CD4-positive, alpha-beta memory T cell (primary cell): ENCODE measurements at places on chromosomes 6 and 20.
A peak's percentile ranks its signal among the peaks of the same experiment; 100 is the strongest.

- peak; percentile 74 for DNase-seq
Measured at GRCh38 chr20:57620274-57620990, at the start of gene ZBP1. ZBP1 (minus strand) TSS chr20:57620426; CDS start chr20:57620295, 131 bp downstream.

GRCh38 chr20:62984666-62985443 lies 21.9 kb downstream of the BHLHE23 start:
- DNase-seq: no peak

DNA sequence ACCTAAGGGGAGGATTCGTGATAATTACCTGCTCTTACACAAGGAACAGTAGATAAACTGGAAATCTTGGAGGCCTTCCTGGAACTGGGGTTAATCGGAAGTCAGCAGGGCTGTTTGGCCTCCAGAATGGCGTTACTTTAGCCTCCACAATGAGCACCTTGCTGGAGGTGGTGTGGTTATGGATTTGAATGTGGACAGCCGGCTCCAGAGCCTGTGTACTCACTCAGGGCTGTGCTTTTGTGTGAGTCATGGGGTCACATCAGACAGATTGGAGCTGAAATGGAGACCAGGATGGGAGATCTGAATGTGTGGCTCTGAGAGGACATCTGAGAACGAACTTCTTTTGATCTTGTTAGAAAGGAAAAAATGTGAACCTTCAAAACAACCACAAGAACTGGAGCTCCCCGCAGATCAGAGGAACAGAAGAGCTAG lies 30.4 kb downstream of the IGF2R start:
- no peak for DNase-seq

- no peak for DNase-seq
Measured at GRCh38 chr20:22523128-22523498, 61.3 kb downstream of the FOXA2 start.

GRCh38 chr20:14117768-14118167 lies 122.5 kb downstream of the MACROD2 start:
- no peak for DNase-seq

- no peak for DNase-seq
Measured at GRCh38 chr6:100774681-100775080, 106.4 kb downstream of the ASCC3 start.

DNA sequence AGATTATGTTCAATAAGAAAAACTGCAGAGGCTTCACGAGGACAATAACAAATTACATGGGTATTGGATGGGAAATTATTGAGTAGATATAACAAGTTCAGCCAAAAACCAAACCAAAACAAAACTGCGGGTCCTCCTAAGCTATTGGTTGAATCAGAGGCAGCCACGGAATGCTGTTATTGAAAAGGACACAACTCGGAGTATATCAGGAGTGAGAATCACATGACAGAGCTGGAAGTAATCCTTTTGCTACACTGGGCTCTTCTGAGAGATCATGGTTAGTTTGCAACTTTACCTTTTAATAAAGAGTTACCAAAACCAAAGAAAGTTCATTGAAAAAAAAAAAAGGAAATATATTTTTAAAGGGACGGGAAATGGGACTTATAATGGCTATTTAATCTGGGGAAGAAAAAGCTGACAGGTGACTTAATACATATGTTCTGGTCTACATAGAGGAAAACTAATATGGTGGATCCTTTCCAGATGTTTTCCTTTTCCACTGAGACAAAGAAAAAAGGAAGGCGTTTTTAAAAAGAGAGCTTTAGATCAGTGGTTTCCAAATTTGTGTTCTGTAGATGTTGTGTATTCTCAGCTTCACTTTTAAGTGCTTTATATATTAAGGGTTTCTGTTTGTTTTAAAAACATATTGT lies 6.9 kb upstream of the CITED2 start:
- no peak for DNase-seq

DNA sequence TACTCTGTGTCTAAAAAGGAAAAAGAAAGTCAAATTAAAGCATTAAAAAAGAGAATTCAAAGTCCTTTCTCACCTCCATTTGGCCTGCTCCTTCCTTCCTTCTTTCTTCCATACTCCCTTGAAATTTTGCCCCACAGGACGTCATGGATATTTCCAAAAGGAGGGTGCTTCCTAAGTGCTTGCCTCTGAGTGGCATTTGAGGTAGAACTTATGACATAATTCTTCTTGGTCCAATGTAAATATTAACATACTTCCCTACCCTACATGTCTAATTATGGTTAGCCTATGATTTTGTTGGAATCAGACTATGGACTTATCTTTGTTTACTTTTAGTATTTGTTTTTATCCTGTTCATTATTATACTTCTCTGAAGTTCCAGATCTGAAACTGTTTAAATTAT lies 132.3 kb downstream of the PFDN4 start:
- DNase-seq: no peak

- DNase-seq: no peak
Measured at GRCh38 chr20:56360133-56360907, 1.5 kb downstream of the FAM210B start.

DNA sequence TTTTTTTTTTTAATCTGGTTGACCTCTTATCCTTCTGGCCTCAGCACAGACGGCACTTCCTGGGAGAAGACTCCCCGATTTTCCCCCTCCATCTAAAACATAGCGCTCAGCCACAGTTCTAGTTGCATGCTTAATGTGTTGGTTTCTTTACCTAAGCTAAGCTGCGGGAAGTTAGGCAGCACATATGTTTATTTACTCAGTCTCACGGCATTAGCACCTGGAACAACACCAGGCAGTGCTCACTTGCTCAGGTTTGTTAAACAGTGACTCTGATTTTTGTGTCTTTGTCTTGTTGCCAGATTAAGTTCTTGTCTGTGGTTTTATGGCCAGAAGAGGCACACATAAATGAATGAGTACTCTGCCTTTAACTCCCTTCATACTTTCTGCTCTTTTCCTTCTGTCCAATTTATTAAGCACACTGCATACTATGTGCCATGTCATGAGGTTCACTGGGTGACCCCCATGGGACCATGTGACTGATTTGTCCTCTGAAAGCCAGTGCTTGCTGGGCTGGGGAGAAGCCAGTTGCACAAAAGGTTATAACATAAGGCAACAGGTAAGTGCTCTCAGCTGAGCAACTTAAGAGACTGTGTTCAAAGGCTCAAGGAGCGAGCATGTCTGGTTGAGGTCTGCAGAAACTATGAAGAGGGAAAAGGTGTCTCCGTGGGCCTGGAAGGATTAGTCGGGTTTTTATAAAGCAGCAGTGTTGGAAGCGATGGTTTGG lies 93.6 kb downstream of the RPP40 start:
- no peak for DNase-seq

DNA sequence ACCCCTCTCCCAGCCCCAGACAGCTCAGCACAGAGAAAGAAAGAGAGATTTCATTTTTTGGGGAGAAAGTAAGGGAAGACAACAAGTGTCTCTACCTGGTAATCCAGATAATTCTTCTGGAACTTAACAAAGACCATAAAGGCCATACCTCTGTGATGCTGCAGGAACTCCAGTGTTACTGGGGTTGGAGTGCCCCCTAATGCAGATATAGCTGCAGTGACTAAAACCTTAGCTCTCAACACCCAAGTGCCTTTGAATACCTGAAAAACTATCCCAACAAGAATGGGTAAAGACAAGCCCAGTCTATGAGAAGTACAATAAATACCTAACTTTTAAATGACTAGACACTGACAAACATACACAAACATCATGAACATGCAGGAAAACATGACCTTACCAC lies 365.3 kb upstream of the PTCHD4 start:
- DNase-seq: no peak

DNA sequence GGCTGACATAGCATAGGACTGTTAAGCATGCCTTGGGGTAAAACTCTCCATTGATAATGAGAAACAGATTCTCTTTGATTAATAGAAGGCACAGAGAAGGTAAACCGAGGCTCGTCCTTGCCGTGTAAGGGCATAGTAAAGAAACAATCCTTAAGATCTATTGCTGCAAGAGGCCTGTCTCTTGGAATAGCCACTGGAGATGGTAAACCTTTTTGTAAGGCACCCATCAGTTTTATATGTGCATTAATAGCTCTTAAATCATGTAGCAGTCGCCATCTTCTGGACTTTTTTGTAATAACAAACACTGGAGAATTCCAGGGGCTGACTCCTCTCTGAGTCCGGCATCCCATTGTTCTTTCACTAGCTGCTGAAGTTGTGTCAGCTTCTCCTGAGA lies 8.4 kb upstream of the ABHD12 start:
- DNase-seq: no peak

DNA sequence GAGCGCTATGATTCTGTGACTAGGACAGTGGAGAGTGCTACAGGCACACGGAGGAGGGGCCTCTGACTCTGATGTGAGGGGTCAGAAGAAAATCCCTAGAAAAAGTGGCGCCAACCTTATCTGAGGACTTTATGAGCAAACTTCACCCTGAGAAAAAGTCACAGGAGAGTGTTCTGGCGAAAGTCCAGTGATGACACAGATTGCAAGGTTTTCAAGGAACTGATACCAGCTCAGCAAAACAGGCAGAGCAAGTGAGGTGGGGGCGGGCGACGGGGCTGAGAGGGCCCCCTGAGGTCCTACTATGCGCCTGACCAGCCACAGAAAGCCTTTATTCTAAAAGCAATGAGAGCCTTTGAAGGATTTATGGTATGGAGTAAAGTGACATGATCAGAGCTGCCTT lies 73.3 kb downstream of the SLC22A23 start:
- no peak for DNase-seq

DNA sequence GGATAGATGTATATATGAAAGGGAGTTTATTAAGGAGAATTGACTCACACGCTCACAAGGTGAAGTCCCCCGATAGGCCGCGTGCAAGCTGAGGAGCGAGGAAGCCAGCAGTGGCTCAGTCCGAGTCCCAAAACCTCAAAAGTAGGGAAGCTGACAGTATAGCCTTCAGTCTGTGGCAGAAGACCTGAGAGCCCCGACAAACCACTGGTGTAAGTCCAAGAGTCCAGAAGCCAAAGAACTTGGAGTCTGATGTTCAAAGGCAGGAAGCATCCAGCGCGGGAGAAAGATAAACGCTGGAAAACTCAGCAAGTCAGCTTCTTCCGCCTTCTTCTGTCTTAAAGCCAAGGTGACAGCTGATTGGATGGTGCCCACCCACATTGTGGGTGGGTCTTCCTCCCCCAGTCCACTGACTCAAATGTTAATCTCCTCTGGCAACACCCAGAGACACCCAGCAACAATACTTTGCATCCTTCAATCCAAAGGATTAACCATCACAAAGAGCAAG lies 102.6 kb upstream of the GJE1 start:
- DNase-seq: no peak

- no peak for DNase-seq
Measured at GRCh38 chr6:81326881-81327561, 425.5 kb downstream of the TENT5A start.

GRCh38 chr6:13411484-13411883 lies 75.9 kb downstream of the GFOD1 start:
- no peak for DNase-seq

GRCh38 chr6:88376768-88377387 lies 210.7 kb upstream of the CNR1 start:
- DNase-seq: no peak

- DNase-seq: no peak
Measured at GRCh38 chr6:121040831-121041230, 293.4 kb downstream of the TBC1D32 start.

DNA sequence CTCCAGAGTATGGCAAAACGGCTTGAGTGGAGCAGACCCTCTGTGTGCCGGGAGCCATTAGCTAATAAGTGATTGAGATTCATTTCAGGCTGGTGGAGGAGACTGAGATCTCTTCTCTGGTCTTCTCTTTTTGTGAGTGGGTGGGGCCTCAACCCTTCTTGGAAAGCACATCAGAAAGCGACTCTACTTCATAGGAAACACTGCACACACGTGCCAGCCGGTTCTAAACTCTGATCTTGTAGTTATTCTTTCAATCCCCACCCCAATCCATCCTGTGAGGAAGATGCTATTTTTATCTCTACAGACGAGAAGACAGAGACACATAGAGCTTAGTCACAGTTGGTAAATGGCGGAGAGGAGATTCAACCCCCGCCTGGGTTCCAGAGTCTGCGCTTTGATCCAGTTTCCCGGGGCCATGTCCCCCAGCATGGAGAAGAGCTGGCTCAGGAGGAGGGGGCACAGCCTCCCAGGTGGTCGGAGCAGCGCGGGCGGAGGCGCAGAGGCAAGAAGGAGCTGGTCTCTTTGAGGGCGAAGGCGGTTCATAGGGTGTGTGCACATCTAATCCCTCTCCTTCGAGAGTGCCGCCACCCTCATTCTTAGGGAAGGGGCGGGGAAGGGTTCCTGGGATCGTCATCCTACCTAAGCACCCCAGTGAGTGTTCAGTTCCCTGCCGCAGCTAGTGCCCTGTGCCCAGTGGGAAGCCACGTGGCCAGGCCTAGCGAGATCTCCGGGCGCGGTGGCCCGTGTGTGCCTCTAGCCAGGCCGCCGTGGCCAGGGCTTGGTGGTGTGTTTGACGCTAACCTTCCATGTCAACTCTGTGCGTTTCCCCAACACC lies 49.0 kb upstream of the TAGAP start:
- DNase-seq: no peak

DNA sequence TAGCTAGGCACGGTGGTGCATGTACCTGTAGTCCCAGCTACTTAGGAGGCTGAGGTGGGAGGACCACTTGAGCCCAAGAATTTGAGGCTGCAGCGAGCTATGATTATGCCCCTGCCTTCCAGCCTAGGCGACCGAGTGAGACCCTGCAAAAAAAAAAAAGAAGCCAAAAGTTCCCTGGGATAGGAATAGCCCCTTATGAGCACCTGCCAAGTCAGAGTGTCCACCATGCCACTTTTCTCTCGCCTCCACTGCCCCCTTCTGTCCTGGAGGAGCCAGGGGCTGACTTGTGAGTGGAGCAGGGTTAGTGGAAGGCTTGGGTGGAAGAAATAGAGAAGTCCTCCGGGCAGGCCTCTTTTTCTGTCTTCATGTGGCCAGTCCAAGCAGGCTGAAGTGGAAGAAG lies 12.1 kb upstream of the DDX27 start:
- no peak for DNase-seq

GRCh38 chr6:62328607-62329006 lies 42.6 kb upstream of the KHDRBS2 start:
- DNase-seq: no peak

DNA sequence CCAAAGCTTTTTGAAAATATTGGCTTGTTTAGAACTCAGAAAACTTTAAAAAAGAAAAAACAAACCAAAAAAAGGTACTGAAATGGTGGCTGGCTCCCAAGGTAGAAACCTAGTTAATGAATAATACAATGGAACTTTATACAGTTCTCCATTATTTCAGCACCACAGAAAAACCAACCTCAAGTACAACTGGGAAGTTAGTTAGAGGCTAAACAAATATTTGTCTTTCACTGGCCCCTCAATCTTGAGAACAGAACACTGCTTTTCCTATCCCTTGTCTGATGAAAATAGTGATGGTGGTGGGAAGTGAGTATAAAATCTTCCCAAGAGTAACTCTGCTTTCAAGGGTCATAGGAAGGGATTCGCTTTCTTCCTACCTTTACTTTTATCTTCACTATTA lies 126.5 kb downstream of the REV3L start:
- no peak for DNase-seq

DNA sequence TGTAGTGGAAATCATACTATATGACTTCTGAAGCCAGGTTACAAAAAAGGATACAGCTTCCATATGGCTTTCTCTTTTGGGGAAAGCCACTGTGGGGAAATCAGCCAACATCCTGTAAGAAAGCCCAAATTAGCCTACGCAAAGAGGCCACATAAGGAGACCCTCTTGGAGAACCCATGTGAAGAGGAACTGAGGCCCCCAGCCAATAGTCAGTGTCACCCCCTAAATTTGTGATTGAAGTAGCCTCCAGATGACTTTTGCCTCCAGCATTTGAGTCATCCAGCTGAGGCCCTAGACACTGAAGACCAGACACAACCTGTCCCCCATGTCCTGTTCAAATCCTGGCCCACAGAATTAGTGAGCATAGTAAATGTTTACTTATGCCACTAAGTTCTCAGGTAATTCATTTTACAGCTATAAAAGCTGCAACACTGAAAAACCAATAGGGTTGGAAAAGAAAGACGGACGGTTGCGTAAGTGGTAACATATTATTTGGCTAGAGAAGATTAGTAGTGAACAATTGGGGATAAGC lies 60.4 kb downstream of the HMGCLL1 start:
- no peak for DNase-seq
